ENCODE measurements at places on chromosomes 7 and 10.
A peak's percentile ranks its signal among the peaks of the same experiment; 100 is the strongest.

DNA sequence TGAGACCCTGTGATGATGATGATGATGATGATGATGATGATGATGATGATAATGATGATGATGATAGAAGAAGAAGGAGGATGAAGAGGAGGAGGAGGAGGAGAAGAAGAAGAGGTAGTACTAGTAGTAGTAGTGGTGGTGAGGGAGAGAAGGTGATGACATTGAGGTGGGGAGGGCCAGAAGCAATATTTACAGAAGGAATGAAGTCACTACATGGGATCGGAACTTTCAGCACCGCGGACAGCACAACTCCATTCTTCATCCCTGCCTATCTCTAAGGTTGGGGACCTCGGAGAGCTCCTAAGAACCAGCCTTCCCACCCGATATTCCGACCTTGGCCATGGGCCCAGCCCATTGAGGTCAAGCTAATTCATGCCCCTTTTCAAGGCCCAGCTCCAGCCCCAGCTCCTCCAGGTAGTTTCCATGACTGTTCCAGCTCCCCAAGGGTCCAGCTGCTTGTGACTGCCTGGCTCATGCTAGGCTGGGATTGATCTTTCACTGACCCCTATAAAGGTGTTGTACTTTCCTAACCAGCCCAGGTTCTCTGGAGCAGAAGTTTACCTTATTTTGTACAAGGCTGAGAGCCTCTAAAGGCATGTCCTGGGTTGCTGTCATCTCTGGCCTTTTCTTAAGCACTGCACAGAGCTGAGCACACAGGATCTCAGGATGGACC, 10.3 kb downstream of the CRHR2 start:
- no peak for DNase-seq

DNA sequence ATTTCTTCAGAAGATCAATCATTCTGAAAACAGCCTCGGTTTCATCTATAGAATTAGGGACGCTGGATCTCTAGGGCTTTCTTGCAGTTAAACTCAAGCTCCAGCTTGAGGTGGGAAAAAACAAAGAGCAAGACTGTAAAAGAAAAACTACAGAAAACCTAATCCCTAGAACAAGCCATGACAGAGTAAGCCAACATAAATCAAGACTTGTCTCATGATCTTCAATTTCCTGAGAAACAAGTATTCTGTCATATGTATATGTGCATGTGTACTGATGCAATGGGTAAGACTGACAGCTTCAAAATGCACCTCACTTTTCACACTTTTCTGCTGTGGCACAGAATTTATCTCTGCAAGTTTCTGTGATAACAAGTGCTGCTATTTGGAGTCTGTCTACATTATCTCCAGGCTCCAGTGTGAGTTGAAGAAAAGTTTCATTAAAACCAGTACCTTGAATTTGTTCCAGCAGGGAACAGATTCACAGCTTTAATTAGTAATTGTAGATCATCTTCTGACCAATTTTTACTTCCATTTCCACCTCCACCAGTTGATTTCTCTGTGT, 19.2 kb downstream of the PMPCB start:
- no peak for DNase-seq

GRCh38 chr7:158082761-158083160, 504.9 kb downstream of the PTPRN2 start:
- DNase-seq, result no peak

DNA sequence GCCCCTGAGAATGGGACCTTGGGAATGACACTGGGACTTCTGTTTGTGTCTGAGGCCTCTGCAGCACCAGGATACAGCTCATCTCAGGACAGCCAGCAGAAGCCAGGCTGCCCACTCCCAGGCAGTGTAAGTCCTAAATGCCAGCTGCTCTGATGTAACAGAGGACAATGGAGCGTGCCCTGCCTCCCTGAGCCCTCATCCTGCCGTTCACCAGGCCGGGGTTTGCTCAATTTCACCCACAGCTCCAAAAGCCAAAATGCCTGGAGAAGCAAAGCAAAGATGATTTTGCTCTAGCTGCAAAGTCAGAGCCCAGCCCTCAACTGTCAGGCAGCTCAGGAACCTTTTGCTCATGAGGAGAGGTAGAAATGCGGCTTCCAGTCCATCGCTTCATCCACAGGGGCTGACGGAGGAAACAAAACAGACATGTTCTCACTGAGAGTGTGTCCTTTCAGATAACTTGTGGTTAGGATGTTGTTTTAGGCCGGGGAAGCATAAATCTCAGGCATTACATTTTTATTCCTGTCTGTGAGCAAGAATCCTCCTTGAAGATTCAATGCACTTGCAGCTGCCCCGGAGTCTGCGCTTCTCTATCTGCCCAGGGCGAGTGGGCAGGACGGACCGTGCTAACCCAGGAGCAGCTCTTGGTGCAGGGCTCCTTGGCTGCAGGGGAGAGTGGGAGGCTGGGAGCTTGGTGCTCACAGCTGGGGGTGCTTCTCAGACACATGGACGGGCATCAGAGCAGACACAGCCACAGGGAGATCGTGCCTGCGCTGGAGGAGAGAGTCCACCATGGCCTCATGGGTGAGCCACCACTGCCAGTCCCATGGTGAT, 83.2 kb upstream of the CHST15 start:
- DNase-seq, result no peak

DNA sequence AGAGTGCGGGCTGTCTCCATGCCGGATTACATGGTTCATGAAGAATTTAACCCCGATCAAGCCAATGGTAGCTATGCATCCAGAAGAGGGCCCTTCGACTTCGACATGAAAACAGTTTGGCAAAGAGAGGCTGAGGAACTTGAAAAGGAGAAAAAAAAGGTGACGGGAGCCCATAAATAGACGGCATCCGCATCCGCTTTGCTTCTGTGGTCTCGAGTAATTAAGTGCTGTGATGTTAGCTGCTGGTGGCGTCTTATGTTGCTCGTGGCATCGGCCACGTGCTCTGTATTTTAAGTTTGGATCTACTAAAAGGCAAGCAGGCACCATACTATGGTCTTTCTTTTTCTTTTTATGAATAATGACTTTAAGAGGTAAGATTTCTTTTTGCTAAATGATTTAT, 11.1 kb downstream of the C7orf57 start:
- DNase-seq, result no peak

DNA sequence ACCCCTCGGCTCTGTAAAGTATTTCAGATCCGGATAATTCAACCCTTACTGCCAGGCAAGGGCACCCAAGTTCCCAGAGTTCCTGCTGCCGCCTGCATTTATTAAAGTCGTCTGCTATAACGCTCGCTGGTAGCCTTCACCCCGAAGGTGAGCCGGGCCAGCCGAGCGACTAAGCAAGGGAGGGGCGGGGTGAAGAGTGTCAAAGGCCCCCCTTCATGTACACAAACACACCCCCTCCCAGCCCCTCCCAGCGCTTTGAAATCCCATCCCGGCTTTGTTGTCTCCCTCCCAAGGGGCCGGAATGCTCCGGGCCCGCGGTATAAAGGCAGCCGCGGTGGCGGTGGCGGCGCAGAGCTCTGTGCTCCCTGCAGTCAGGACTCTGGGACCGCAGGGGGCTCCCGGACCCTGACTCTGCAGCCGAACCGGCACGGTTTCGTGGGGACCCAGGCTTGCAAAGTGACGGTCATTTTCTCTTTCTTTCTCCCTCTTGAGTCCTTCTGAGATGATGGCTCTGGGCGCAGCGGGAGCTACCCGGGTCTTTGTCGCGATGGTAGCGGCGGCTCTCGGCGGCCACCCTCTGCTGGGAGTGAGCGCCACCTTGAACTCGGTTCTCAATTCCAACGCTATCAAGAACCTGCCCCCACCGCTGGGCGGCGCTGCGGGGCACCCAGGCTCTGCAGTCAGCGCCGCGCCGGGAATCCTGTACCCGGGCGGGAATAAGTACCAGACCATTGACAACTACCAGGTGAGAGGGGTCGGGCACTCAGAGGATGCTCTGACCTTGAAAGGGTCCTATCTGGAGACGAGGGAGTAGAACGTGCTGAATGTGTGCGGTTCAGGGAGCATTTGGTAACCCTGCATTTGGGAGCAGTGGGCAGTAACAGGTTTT, at the start of gene DKK1:
Gene DKK1, plus strand, starts transcription at position 349 of the 889 bp plus-strand sequence. Its CDS starts 154 bp downstream, at position 503.
- DNase-seq, result peak; percentile 73

- no peak for DNase-seq
Observed at GRCh38 chr7:137165241-137165640, 178.3 kb downstream of the PTN start.

DNA sequence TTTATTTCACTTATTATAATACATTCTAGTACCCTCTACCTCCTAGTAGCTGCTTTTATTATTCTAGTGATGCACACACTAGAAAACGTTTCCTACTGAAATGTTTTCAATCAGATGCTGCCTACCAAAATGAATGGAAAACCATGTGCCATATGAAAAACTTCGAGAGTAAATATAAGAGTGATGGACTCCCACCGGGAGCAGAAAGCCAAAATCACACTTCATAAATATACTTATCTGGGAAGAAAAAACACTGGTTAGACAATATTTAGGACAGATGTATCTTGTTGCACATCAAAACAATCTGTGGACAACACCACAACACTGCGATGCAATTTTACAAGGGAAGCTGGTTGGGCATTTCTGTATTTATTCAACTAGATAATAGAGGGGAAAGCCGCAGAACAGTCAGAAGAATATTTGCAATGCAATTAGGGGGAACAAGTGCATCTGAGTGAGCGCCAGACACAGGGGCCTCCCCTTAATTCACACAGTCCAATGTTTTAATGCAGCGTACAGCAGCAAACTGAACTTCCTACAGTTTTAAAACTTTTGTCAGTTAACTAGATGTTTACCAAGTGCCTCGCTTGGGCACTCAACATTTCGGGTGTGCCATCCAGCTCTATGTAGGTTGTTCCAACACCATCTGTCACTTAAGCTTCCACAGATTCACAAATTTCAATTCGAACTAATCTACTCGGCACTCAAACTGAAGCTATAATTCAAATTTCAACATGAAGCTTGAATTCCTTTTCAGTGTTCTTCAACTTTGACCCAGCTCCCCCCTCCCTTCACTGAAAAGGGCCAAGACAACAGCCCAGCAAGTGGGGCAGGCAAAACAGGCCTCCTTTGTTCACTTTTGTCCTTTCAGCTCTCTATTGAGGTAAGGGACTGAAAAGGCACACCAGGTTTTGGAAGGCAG, 7.4 kb downstream of the NRCAM start:
- DNase-seq, result no peak

GRCh38 chr7:17131983-17132655, 166.3 kb upstream of the AHR start:
- no peak for DNase-seq

DNA sequence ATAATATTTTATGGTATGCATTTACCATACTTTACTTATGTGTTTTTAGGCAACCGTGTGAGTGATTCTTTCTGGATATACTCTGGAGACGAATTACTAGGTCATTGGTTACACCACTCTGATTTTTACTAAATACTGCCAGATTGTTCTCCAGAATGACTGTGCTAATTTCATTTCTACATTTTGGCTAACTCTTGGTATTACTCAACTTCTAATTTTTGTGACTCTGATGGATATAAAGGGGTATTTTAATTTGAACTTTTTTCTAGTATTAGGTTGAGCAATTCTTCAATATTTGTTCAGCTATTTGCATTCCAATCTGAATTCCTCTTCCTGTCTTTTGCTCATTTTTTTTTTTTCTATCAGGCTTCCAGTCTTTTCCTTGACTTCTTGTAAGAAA, 223.6 kb downstream of the MDFIC start:
- DNase-seq, result no peak

- peak; percentile 87 for DNase-seq
Observed at GRCh38 chr10:29895456-29895855, 163.9 kb downstream of the JCAD start.

- DNase-seq, result no peak
Observed at GRCh38 chr7:17991866-17992648, 35.6 kb downstream of the PRPS1L1 start.

DNA sequence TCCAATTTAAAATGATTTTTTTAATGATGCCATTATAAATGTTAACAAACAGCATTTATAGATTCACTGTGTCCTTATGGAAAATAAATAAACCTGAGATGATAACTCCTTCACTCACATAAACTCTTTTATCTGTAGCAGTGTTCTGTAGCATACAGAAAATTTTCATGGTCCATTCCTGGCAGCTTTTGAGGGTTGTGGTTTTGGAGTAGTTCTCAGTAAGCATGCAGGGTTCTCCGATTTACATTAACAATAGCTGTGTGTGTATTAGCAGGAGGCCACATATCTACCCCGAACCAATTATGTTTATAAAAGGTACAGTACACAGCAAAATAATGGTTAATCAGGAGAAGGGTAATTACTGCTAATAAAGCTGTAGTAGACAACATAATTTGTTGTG, 162.7 kb downstream of the CDCA7L start:
- no peak for DNase-seq

- DNase-seq, result no peak
Observed at GRCh38 chr7:73423519-73424488, 9.8 kb upstream of the FZD9 start.

DNA sequence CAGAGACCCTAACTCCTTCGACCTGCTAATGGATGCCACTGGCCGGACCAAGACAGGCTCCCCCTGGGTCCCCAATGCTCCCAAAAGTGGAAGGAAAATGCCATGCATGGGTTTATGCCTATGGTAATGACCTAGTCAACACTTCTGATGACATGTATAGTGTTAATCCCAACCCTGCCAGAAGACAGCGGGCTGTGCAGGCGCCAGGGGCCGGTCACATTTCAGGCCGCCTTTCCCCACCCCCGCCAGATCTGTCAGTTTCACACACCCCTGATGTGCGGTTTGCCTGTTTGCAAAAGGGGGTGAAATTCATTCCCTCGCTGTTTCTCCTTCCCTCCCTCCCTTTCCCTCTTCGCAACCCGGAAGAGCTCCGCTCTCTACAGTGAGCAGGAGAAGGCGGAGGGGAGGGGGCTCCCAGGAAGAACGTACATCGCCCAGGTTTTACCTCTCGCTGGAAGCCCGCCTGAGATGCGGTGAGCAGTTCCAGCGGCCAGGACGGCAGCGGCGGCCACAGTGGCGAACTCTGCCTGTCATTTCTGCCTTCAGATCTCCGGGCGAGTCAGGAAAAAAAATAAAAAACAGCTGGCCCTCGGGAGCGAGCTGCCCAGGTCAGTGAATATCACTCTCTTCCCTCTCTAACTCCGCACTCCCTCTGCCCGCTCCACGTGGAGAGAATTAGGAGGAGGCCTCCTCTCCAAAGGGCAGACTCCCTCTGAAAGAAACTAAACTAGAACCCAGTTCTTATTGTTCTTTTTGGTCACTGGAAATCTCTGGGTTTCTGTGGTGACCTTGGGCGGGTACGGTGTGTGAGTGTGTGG, 9.4 kb upstream of the GATA3 start:
- DNase-seq, result no peak

DNA sequence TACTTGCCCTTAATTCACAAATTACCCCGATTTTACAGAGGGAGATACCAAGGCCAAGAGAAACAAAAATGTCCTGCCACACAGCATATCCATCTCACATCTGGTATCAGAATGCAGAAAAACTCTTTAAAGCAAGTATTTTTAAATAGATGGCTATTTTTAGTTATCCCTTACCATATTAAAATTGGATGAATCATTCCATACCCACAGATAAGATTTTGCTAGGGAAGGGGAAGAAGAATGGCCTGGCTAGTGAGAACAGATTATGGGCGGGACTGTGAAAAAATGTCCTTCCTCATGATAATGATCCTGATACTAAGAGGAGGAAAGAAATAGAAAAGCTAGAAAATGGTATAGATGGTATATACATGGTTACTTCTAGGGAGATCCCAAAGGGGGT, 80.6 kb upstream of the GATAD1 start:
- DNase-seq, result no peak

GRCh38 chr7:42843205-42843800, 68.6 kb downstream of the C7orf25 start:
- peak; percentile 42 for DNase-seq

Measured in heart left ventricle (tissue), 16 donors.